ENCODE measurements at places on chromosomes 16 and 17.

- no peak for DNase-seq
Observed at GRCh38 chr16:72992142-72992601, 55.8 kb downstream of the ZFHX3 start.

GRCh38 chr17:59837308-59838051 lies 55.3 kb downstream of the TUBD1 start:
- DNase-seq: peak; percentile 72

DNA sequence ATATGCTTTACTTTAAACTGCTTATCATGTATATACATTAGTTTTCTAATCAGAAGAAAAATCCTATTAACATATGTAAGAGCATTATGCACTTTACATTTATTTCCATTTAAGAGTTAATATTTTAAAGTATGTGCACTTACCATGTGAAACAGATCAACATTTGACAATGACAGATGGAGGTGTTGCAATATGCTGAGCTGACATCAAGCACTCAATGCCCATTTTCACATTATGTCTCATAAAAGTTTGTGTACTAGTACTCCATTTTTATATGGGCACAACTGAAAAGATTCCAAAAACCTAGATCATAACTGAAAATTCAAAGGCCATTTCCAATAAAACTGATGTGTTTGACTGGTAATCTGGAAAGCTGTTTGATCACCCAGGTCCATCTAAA lies 420.9 kb upstream of the SOX9 start:
- DNase-seq: no peak

- DNase-seq: no peak
Observed at GRCh38 chr17:61159221-61159814, 240.3 kb upstream of the TBX2 start.

All from head of caudate nucleus (tissue), 42 donors.